ENCODE measurements at places on chromosomes 1 and 21.

- DNase-seq: no peak
Measured at GRCh38 chr1:153565529-153566374, at the start of gene S100A2. Gene S100A2 (minus strand): TSS chr1:153565844. CDS start chr1:153563877, 1,967 bp downstream.

- no peak for DNase-seq
Measured at GRCh38 chr1:108327534-108328466, 83.9 kb upstream of the NBPF4 start.

DNA sequence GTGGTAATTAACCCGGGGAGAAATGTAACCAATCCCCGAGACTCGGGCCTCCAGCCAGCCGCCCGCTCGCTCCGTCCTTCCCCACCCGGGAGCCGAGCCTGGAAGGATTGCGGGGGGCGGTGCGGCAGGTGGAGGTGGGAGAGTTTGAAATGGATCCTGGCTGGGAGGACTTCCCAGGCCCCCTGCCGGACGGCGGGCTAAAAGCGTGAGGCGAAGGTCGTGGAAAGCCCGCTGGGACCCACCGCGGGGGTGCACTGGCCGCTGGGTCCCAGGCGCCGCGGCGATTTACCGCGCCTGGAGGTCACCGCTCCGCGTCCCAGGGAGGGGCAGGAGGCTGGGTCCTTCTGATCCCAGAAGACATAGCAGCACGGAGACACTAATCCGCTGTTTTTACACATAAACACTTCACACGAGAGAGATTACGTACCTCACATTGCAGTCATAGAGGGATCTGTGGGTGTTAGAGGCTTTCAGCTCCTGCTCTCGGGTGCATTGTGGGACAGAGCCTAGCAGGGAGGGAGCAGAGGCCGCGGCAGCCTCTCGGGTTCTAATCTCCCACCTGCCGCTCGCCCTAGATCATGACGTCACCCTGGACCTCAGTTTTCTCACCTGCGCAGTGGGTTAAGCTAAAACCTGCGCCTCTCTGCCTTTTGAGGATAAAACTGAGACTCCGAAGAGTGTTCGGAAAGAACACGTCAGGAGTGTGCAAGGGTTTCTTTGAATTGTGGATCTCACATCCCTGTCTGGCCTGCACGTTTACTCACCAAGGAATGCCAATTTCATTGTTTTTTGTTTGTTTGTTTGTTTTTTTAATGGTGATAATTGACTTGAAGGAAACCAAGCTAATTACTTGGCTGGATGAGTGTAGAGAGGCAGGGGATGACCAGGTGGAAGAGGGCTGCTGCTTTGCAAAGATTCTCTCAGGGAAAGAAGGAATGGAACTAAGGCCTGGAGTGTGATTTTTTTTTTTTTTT, 17.1 kb upstream of the TMEM9 start:
- DNase-seq: no peak

DNA sequence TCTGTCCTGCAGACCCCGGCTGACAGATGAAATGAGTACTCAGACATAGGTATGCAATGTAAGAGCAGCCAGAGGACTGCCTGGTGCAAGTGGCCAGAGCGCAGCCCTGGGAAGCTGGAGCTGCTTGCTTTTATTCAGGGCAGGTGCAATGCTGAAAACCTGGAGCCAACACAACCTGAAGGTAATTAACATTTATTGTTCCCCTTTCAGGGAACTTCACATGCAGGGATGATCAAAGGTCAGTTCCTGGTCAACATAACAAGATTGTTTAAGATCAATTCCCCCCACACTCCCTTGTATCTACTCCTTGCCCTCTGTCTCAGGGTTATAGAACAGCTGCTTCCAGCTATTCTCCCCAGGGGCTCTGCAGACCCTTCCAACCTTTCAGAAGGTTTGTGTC, 48.7 kb upstream of the PRELP start:
- DNase-seq: no peak

GRCh38 chr1:118300808-118301207, 115.8 kb upstream of the SPAG17 start:
- no peak for DNase-seq

DNA sequence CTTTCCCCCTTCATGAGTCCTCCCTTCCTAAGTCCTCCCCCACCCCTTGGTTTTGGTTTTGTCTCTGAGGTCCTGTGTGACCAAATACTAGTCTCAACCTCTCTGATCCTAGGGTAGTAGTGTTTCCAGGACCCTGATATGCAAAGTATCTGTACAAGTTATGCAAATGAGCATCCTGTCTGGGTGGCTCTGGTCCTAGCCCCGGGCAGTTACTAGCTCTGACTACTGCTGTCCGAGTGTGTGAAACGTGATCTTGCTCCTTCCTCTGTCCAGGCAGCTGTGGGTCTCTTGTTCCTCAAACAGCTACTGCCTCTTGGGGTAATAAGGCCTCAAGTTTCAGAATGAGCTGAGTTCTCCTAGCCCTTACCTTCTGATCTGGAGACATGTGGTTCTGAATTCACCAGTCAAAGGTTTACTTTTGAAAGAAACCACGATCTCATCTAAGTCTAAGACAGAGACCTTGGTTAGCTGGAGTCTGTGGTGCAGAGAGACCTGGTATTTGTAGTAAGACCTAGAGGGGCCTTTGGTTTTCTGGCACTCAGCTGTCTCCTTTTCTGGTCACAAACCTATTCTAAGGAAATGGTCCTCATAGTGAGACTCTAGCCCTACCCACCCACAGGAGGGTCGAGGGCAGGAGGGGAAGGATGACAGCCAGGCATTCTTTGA, 31.0 kb upstream of the IL19 start:
- no peak for DNase-seq

DNA sequence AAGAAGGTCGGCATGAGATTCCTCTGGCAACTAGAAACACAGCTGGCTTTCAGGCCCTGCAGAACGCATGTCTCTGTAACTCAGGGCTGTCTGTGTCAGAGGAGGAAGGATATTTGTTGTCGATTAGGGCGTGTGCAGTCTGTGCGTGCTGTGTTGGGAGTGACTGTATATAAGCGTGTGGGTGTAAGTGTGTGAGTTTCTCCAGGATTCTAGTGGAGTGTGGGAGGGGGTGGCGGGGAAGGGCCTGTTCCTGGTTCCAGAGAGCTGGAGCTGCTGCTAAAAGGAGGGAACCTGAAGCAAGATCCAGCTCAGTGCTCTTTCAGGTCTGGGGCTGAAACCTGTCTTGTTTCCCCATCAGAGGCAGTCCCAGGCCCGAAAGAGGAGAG, 74.3 kb downstream of the SLC16A1 start:
- DNase-seq: no peak

GRCh38 chr1:108831225-108831624, 25.7 kb downstream of the AKNAD1 start:
- no peak for DNase-seq

DNA sequence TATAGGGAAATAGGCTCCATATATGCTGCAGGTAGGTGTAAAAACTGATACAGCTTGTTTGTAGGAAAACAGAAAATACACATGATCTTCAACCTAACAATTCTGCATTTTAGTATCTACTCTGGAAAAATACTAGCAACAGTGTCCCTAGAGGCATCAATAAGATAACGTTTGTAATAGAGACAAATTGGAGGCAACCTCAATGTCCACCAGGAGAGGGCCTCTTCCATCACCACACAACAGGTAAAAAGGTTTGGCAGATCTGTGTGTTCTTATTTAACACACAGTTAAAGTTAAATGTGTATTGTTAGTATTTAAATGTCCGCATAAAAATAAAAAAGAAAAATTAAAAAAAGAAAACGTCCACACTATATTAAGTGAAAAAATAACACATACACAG, 5.4 kb downstream of the EIF2D start:
- no peak for DNase-seq

DNA sequence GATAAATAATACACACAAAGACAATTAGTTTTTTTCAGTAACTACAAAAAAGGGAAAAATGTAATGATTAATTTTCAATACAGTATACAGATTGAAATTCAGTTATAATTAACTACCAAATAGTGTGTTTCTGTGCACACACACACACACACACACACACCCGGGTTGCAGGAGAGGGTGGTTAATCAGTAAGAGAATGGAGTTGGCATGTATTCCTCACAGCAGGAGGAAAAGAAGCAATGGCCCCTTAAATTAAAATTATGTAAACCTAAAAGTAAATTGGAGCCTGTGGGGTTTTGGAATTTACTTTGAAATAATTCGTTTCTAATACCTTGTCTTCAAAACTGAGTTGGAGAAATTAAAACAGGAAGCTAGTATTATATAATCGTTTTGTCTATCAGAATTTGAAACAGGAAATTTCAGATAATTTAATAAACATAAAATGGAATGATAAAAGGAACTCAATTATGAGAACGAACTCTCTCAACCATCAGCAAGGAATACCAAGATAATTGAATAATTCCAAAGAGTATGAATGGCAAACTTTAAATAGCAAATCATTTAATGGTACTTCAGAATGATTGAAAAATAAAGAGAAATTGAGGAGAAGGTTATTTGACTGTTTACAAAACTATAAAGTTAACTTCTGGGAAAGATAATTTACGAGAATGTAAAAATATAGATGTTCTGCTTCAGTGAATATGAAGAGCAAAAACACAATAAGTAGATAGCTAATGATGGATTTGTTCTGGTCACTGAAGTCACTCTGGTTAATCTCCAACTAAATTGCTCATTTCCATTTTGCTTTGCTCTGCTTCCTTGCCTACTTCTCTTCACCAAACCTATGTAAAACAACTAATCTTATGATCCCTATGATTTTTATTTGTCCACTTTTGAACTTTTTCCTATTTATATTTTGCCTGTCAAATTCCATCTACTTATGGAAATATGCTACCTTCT, 547.9 kb upstream of the ZP4 start:
- no peak for DNase-seq

DNA sequence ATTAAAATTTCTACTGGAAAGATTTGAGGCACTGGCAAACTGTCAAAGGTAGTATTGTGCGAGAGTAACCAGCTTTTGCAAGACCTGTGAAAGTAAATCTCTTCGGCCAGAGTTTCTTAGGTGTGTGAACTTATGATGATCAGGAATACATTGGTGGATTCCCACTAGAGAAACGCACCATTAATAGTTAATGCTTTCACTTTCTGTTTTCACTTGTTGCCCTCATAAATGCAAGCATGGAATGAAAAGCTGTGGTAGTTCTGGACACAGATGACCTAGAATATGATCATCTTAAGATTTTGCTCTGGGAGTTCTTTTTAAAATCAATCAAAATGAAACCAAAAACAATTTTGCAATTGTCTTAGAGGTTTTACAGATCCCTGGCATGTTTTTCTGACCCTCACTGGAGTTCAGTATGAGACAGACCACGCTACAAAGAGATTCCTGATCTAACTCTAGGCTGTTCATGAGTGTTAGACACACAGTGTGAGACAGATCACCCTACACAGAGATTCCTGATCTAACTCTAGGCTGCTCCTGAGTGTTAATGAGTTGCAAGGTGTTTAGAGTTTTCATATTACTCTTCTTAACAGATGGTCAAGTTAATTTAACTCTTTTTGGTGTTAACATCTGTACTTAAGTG, 98.8 kb downstream of the SDCCAG8 start:
- no peak for DNase-seq

GRCh38 chr1:206508956-206509355, 1.6 kb downstream of the RASSF5 start:
- no peak for DNase-seq

GRCh38 chr1:13513063-13513894, 524 bp downstream of the LRRC38 start:
- DNase-seq: no peak

- DNase-seq: no peak
Measured at GRCh38 chr1:25807480-25808390, 7.7 kb downstream of the SELENON start.

- DNase-seq: no peak
Measured at GRCh38 chr1:116881879-116882520, 27.7 kb upstream of the PTGFRN start.

DNA sequence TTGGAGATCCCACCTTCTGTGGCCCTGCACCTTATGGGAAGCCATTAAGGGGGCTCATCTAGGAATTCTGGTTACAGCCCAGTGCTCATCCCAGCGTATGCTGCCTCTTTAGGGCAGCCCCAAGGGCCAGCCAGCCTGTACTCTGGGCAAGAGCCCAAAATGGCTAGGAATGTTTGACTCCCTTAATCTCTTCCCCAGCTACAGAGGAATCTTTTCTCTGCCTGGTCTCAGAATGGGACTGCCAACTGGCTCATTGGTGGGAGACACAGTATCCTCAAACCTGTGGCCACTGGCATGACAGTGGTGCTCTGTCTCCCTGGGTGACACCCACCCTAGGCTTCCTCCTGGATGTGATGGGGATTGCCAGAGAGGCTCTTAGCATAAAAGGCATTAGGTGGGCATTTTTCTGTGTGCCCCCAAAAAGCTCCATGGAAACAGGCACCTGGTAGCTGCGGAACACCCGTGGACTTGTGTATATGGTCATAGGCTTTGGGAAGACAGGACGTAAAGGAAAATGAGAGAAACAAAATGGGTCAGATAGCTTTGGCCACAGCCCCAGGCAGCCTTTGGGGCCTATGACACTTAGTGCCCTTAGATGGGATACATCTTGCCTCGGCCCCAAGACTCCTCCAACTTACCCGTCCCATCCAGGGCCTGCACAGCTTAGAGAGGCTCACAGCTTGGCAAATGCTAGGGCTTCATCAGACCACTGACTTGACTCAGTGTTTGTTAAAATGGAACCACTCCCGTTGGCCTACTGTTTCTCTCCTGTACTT, 6.9 kb downstream of the TMEM81 start:
- no peak for DNase-seq

DNA sequence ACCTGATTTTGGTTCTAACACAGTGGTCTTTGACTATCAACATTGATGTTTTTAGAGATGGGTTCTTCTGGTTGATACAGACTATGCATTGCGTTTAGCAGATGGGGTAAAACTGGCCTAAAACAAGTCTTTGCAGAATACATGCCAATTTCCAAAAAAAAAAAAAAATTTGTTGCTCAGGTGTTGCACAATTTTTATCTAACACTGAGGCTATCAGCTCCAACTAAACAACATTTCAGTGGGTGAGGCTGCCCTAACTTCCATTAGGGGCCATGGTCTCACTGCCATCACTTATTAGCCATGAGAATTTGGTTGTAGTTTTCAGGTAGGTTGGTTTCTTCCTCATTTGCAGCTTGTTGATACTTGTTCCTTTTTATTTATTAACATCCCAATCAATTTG, 14.0 kb downstream of the AGMAT start:
- DNase-seq: no peak
